Brain microvascular endothelial cell (primary cell): ENCODE measurements at places on chromosomes 16 and 17.

- peak; percentile 58 for DNase-seq
These were observed 98.9 kb downstream of the ZNF423 start for GRCh38 chr16:49756775-49757558.

GRCh38 chr17:27892542-27892865 lies 661 bp downstream of the LYRM9 start:
- DNase-seq, result no peak

DNA sequence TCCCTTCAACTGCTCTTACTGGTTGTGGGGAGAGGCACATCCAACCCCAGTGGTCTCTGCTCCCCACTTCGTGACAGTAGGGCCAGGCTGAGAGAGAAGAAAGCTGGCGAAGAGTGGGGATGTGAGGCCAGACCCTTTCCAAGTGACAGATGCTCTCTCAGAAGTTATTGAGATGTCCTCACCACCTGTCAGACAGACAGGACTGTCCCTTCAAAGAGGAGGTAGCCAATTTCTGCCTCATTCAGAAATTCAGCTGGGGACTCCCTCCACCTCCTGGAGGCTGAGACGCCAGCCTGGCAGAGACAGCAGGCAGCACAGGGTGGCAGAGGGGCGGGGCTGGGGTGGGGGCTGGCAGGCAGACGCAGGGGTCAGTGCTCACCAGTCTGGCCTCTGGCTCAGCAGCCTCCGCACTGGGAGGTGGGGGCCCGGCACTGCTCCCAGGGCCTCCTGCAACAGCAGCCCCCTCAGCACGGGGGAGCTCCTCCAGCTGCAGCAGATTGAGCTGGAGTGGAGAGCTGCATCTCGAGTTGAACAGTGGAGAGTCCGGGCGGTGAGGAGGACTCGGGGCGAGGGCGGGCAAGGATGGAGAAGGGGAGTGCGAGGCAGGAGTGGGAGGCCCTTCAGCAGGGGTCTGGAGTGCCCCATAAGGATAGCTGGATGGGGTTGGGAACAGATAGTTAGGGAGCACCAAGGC lies 9.2 kb downstream of the PER1 start:
- no peak for DNase-seq

- no peak for DNase-seq
These were observed 46.1 kb upstream of the RPL38 start for GRCh38 chr17:74157366-74157765.

DNA sequence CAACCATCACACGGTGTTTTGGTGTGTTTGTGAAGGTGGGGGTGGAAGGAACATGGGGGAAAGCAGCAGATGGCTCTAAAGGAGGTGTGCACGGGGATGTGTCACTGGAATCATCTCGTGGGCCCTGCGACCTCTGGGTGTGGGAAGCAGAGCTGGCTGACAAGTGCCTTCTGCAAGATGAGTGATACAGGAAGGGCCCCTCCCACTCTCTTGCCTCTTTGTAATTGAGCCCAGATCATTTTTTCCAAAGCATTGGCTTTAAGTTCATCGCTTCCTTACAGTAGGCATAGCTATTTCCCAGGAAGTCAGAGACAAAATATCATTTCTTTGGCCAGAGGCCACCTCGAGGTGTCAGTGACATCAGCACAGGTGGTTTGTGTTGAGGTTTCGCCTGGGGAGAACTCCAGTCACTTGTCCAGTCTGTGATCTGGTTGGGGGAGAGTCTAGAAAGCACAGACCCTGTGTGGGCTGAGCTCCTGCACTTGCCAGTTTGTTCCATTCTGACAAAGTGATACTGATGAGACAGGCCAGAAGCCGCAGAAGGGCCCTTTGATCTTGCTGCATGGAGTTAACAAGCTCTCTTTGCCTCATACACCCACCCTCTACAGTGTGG lies 20.6 kb upstream of the SNTB2 start:
- peak; percentile 28 for DNase-seq

GRCh38 chr16:9447195-9447551 lies 355.7 kb downstream of the HAPSTR1 start:
- no peak for DNase-seq

- peak; percentile 10 for DNase-seq
These were observed 89.5 kb upstream of the BCAR1 start for GRCh38 chr16:75340741-75341491.

DNA sequence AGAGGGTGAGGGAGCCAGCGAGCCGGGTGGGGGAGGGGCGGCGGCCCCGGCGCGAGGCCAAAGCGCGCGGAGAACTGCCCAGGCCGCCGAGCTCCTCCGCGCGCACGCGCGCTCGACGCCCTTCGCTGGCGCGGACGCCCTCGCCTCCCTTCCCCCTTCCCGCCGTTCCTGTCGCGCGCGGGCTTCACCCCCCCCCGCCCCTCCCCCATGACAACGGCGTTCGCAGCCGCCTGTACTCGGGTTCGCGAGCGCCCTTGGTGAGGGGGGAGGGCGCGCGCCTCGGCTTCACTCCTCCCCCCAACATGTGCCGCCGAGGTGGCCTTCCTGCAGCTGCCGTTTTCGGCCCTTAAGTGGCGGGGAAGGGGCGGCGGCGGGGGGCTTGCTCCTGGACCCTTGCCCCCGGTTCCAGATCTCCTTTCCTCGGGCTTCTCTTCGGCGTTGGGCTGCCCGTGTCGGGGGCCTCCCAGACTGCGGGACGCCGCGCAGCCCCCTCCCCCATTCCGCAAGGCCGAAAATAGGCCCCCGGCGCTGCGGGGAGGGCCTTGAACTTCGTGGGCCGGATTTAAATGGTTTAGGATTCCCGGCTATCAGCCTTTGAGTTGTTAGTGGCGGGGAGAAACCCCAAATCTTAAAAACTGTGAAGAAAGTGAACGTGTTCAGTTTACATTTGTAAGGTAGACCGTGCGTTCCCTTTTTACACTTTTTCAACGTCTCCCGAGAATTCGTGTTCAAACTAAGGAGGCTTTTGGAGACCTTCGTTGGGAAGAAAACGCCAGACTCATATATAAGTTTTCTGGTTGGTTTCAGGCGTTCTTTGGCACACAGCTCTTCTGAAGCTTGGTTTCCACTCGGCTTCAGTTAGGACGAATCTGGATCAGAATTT lies 653 bp downstream of the SRRM2 start:
- DNase-seq, result peak; percentile 41

- no peak for DNase-seq
These were observed 7.3 kb upstream of the XYLT2 start for GRCh38 chr17:50338645-50339044.

DNA sequence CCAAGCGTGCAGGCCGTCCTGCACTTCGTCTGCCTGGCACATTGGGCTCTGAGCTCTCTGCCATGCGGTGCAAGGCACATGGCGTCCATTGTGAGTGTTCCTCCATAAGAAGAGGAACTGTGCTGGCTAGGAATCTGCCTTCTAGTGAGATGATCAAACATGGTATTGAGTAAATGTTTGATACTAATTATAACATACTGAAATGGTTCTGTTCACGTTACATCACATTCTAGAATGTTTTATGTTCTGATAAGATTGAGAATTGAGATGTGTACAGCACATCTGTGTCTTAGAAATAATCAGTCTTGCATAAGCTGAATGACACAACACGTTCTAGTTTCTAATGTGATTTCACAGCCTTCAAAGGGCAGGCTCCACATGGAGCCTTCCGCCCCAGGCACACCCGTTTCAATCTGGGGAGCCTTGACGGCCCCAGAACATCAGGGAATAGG lies 42.9 kb downstream of the USP10 start:
- no peak for DNase-seq

- DNase-seq, result no peak
These were observed 36.7 kb upstream of the ABCA5 start for GRCh38 chr17:69363488-69364210.

- peak; percentile 61 for DNase-seq
These were observed 10.7 kb downstream of the TBX2 start for GRCh38 chr17:61410141-61411010.

DNA sequence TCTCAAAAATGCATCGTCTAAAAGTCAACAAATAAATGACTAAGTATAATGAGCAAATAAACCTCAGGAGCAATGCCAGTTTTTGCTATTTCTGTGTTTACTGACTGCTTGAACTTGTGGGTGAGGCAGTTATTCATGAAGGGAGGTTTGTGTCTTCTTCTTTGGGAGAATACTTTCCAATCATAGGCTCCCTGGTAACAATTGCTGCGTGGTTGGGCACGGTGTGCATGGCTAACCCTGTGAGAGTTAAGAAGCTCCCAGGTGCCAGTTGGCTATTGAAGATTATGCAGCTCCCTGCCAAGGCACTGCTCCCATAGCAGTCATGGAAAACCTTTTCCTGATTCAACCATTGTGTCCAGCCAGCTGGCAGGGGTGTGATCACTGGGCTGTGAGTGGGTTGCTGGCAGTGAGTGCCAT lies 775.9 kb upstream of the GOT2 start:
- no peak for DNase-seq

GRCh38 chr16:64421515-64421914 lies 700.3 kb downstream of the CDH11 start:
- DNase-seq, result no peak

DNA sequence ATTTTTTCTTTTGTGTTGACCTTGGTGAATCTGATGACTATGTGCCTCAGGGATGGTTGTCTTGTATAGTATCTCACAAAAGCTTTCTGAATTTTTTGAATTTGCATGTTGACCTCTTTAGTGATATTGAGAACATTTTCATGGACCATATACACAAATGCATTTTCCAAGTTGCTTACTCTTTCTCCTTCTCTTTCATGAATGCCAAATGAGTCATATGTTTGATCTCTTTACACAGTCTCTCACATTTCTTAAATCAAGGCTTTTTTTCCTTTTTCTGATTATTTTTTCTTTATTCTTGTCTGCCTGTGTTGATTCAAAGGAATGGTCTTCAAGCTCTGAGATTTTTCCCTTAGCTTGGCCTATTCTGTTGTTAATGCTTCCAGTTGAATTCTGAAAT lies 46.6 kb upstream of the KCNJ16 start:
- no peak for DNase-seq

DNA sequence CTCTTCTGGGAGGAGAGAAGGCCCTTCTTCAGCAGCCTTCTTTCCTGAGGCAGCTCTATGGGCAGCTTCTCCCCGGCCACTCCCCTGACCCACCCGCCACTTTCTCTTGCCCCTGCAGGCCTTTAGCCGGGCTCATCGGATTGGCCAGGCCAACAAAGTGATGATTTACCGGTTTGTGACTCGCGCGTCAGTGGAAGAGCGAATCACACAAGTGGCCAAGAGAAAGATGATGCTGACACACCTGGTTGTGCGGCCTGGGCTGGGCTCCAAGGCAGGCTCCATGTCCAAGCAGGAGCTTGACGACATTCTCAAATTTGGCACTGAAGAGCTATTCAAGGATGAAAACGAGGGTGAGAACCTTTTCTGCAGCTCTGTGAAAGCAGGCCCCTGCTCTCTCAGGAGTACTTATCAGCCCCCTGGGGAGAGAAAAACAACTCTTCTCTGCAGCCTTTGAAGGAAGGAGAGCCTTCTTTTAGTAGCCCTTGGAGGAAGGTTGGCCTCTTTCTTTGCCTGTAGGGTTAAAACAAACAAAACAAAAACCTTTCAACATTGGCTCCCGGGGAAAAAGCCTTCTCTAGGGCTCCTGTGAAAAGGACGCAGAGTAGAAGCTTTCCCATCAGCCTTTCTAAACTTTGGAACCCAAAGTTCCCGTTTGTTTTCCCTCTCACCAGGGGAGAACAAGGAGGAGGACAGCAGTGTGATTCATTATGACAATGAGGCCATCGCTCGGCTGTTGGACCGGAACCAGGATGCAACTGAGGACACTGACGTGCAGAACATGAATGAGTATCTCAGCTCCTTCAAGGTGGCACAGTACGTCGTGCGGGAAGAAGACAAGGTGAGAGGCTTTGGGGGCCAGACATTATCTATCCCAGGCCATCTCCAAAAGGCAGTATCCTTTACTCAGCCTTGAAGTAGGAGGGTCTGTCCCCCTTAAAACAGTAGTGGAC lies 12.7 kb downstream of the RNF227 start:
- peak; percentile 14 for DNase-seq

DNA sequence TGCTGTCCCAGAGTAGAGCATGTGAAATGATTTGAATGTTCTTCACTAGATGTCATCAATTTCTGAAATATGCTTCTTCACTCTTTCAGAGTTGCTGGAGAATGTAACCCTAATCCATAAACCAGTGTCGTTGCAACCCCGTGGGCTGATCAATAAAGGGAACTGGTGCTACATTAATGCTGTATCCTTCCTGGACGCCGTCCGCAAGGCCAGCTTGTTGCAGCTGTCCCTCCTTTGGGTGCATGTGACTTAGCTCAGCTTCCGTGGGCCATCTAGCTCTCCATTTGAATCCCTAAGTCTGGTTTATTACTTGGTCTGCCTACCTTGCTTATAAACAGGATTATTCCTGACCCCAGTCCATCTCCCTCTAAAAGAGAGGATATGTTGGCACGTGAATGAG lies 58.8 kb downstream of the USP10 start:
- no peak for DNase-seq

GRCh38 chr16:23270654-23271053 lies 31.4 kb upstream of the SCNN1B start:
- DNase-seq, result no peak

DNA sequence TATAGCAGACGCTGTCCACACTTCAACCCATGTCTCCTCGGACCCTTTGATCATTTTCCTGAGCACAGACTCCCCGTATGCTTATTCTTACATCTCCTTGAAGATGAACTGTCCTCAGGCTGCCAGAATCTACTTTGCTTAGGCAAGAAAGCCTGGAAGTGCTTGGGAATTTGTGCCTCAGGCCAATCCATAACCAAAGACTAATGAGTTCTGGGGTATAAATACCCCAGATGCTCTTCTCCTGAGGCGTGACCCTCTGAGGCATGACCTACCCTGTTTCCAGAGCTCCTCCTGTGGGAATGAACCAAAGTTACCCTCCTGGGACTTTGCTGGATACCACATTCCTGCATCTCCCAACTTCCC lies 10.1 kb upstream of the TEKT3 start:
- no peak for DNase-seq

- DNase-seq, result no peak
These were observed 11.2 kb downstream of the GTF3C1 start for GRCh38 chr16:27538528-27538927.

DNA sequence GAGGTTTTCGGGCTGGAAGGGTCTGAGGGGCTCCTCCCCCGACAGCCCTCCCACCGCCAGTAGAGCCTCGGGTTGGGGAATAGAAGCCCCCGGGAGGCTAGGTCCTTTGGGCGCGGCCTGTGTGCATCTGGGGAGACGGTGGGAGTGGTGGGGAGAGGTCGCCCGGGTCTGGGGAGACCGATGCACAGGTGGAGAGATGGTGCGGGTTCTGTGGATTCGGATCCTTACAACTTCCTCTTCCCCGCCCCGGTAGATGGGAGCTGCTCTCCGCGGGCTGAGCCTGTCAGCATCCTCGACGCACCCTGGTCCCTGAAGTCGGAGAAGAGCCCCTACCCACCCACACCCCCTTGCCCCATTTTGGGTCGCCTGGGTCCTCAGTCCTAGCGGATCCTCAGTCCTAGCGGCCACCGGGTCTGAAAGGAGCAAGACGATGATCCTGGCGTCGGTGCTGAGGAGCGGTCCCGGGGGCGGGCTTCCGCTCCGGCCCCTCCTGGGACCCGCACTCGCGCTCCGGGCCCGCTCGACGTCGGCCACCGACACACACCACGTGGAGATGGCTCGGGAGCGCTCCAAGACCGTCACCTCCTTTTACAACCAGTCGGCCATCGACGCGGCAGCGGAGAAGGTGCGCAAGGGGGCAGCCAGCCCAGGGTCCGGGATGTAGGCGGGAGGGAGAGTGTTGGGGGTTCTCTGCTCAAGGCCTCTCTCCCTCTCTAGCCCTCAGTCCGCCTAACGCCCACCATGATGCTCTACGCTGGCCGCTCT lies 790 bp downstream of the BCKDK start:
- no peak for DNase-seq
